Activated naive CD8-positive, alpha-beta T cell treated with anti-CD3 and anti-CD28 coated beads for 36 hours (primary cell): ENCODE measurements at places on chromosomes 12 and 14.

DNA sequence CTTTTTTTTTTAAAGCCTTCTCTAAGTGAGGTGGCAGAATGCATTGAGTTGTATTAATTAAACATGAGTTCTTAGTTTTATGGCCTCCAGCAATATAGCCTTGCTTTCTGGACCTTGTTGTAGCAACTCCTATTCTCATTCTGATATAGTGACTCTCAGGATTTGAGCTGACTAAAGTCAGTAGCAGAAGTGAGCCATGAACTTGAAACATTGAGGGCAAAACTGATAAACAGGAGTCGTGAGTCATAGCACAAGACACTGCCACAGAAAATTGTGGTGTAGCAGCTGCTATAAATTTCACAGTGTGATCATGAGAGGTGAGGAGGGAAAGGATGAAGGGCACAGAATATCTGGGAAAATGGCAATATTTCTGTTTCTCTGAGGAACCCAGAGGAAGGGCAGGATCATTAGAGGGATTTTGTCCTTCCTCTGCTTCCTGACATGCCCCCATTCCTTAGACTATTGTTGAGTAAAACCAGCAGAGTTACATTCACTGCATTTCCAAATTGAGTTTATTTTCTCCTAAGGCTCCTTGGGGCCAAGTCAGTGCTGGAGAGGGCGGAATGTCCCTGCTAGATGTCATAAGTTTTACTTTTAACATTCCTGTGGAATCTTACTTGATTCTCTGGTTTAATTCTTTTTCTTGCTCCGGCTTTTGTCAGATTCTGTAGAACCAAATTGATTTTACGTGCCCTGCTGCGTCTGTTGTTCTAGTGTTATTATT is 7.5 kb downstream of the KLRG1 start:
- DNase-seq: peak; percentile 30

DNA sequence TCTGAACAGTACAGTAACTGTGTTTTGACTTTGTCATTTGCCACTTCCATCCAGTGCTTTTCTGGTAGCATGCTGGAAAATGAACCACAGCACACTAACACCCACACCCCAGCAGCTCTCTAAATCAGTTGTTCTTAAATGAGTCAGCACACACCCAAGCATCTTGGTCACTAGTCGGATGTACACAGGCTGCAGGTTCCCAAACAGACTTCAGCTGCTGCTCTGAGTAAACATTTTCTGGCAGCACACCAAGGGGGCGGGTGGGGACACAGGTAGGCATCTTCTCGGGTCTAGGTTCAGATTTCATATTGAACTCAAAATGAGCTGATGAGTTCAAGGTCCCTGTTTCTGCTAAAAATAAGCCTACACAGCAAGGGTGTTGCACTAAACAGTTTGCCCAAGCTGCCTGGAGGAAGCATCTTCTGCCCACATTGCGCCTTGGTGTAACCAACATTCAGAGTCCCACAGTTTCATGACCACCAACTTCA is 39.8 kb downstream of the IFNG start:
- DNase-seq: peak; percentile 70

GRCh38 chr12:106254724-106255123 is 6.9 kb upstream of the CKAP4 start:
- no peak for DNase-seq

DNA sequence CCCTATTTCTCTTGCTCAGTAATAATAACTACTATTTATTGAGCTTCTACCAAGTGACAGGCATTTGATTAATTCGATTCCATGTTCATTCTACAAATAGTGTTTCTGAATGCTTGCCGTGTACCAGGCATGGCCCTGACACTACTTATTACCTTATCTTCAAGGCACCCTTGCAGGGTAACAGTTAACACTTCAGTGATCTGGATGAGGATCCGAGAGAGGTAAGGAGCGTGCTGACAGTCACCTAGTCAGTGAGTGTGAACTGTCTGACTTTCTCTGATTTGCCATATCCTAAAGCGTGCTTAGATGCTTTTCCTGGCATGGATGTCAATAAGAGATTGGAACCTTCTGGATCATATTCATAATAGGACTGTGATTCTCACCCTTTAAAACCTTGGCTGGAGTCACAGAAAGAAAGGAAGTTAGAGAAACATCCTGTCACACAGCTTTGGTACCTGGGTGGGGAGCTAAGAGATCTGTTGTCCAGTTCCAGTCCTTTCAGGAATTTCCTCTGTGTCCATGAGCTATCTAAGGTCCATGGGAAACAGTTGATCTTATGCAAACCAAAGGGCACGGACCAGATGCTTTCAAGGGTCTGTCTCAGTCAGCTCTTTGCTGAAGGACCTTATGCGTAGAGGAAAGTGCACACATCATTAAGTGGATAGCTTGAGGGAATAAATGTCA is 54.8 kb downstream of the PPFIBP1 start:
- no peak for DNase-seq

DNA sequence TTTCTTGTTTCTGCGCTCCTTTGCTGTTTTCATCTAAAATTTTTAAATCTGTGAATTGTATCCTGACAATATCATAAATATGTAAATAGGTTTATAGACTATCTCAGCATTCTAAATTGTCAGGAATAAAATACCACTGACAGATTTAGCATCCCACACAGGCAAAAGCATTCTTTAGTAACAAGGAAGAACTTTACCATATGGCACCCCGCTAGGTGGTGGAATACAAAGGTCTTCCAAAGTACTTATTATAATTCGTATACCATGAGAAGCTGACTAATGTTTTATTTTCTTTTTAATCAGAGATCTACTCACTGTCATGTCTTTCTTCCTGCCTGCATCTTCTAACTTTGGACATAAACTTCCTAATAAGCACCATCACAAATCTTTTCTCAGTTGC is 328.8 kb upstream of the NOVA1 start:
- no peak for DNase-seq

- DNase-seq: no peak
Measured at GRCh38 chr14:101221549-101222160, 318.1 kb upstream of the RTL1 start.

DNA sequence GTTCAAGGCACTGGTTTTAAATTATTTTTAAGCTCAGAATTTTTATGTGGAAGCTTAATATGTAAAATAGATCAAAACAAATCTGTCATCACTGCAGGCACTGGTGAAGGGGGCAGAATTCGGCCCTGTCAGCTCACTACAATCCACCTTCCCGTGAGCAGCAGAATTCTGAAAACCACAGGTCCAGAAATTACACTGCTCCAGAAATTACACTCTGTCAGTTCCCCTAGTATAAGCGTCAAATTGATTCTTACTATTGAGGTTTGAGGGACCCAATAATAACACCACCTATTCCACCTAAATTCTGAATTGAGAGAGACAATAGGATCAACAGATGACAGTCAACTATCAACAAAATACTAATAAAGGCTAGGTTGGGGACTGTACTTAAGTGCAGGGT is 245.5 kb downstream of the PHLDA1 start:
- no peak for DNase-seq
